ENCODE measurements at places on chromosomes 1 and 21. TPM values are rescaled to one million over a fixed set of nuclear protein-coding genes. Genes with fewer than 3 reads are reported as not detected.

- no peak for DNase-seq
- H3K4me3 ChIP-seq = no peak overlapping the region
- H3K36me3 ChIP-seq = no peaks in the 10 kb centered on the region
- no peak overlapping the region for H3K27ac ChIP-seq
- H3K27me3 ChIP-seq = no peaks in the 10 kb centered on the region
Observed at GRCh38 chr1:112557385-112557784, 48.6 kb downstream of the WNT2B start.

GRCh38 chr1:1631782-1632420, at the start of gene MMP23B:
TSS of gene MMP23B (plus strand) at chr1:1632173. CDS start at chr1:1632219, 46 bp downstream.
- H3K36me3 ChIP-seq = no peaks in the 10 kb centered on the region
- peak within 1 kb of the TSS; percentile 8 for H3K4me3 ChIP-seq
- DNase-seq = no peak
- H3K4me1 ChIP-seq = no peaks in the 10 kb centered on the region

GRCh38 chr1:31444725-31445448, 31.9 kb downstream of the SERINC2 start:
- DNase-seq = no peak
- no peaks in the 10 kb centered on the region for H3K27me3 ChIP-seq
- H3K4me1 ChIP-seq = no peaks in the 10 kb centered on the region
- no peaks in the 10 kb centered on the region for H3K36me3 ChIP-seq
- no peak overlapping the region for H3K4me3 ChIP-seq

- no peak overlapping the region for H3K4me3 ChIP-seq
- no peak overlapping the region for H3K27ac ChIP-seq
- DNase-seq = no peak
- no peaks in the 10 kb centered on the region for H3K4me1 ChIP-seq
- H3K36me3 ChIP-seq = no peaks in the 10 kb centered on the region
Observed at GRCh38 chr1:237199026-237199425, 157.0 kb downstream of the RYR2 start.

- peak overlapping the region; percentile 96 for H3K27ac ChIP-seq
- no peaks in the 10 kb centered on the region for H3K36me3 ChIP-seq
- DNase-seq = no peak
- peaks cover 10% of the 10 kb centered on the region for H3K4me1 ChIP-seq
- no peaks in the 10 kb centered on the region for H3K27me3 ChIP-seq
Observed at GRCh38 chr1:203796236-203796605, 798 bp downstream of the ZBED6 start.

- DNase-seq = no peak
- H3K4me3 ChIP-seq = no peak overlapping the region
- H3K4me1 ChIP-seq = no peaks in the 10 kb centered on the region
- H3K27ac ChIP-seq = no peak overlapping the region
- no peaks in the 10 kb centered on the region for H3K36me3 ChIP-seq
- H3K27me3 ChIP-seq = no peaks in the 10 kb centered on the region
Observed at GRCh38 chr21:40671716-40672115, 175.2 kb downstream of the DSCAM start.

DNA sequence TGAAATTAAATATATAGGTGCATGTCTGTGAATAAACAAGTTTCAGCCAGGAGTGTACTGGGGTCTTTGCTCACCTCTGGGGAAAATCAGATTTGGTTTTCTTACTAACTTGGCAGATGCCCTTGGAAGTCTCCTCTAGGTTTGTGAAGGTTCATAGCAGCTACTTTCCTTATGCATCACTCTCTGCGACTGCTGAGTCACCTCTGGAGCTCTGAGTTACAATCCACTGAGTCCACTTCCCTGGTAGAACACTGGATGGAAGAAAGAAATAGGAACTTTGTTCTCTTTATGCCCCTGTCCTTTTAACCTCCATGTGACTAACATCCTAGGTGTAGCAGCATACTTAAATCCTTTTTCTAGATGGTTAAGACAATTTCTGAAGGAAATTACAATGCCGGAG, 4.4 kb upstream of the FASLG start:
- H3K27me3 ChIP-seq = no peaks in the 10 kb centered on the region
- no peaks in the 10 kb centered on the region for H3K36me3 ChIP-seq
- H3K27ac ChIP-seq = no peak overlapping the region
- no peaks in the 10 kb centered on the region for H3K4me1 ChIP-seq
- no peak overlapping the region for H3K4me3 ChIP-seq

GRCh38 chr1:46043458-46044017, 88.9 kb downstream of the PIK3R3 start:
- no peaks in the 10 kb centered on the region for H3K27me3 ChIP-seq
- H3K4me3 ChIP-seq = no peak overlapping the region
- DNase-seq = no peak
- H3K36me3 ChIP-seq = no peaks in the 10 kb centered on the region
- H3K27ac ChIP-seq = no peak overlapping the region

DNA sequence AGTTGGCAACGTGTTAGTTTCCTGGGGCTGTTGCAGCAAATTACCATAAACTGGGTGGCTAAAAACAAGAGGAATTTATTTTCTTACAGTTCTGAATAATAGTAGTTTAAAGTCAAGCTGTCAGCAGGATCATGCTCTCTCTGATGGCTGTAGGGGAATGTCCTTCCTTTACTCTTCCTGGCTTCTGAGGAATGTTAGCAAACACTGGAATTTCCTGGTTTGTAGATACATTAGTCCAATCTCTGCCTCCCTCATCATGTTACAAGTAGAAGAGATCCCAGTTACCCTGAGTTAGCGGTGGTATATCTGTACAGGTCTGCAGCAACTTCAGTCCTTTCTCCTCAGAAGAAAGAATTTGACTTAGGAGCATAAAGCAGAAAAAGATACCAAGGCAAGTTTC, 2249.1 kb downstream of the NCAM2 start:
- H3K36me3 ChIP-seq = no peaks in the 10 kb centered on the region
- no peak overlapping the region for H3K4me3 ChIP-seq
- no peaks in the 10 kb centered on the region for H3K27me3 ChIP-seq
- no peak overlapping the region for H3K27ac ChIP-seq

DNA sequence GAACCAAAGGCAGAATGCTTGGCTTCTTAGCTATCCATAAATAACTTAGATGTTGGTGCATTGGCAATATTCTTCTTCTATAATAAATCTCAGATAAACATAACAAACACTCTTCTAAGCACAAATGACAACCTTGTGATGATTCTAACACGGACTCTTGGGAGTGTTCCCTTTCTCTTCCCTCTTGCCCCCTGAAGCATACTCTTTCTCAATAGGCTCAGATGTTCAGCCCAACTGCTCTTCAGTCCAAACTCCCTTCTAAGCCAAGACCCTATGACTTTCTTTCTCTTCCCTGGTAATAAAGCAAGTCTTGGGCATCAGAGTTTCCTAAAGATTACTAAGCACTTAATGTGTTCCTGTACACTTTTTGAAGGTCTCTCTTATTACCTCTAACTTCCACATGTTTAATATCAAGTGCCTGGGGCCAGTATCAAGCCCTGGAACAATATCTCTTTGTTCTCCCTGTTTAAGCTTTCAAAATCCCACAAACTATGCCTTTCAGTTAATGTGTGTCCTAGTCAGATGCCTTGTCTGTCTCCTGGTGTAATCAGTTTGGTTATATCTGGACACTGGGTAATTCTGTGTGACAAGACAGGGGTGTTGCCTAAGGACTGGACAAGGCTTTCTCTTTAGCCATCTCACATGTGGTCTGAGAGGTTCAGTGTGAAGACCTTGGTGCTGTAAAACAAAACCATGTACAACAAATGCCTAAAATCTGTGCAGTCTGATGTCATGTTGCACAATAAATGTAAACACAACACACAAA, 92.9 kb upstream of the IVNS1ABP start:
- H3K27me3 ChIP-seq = no peaks in the 10 kb centered on the region
- no peak overlapping the region for H3K27ac ChIP-seq
- no peak for DNase-seq
- H3K4me1 ChIP-seq = peaks cover 3% of the 10 kb centered on the region
- H3K4me3 ChIP-seq = no peak overlapping the region

DNA sequence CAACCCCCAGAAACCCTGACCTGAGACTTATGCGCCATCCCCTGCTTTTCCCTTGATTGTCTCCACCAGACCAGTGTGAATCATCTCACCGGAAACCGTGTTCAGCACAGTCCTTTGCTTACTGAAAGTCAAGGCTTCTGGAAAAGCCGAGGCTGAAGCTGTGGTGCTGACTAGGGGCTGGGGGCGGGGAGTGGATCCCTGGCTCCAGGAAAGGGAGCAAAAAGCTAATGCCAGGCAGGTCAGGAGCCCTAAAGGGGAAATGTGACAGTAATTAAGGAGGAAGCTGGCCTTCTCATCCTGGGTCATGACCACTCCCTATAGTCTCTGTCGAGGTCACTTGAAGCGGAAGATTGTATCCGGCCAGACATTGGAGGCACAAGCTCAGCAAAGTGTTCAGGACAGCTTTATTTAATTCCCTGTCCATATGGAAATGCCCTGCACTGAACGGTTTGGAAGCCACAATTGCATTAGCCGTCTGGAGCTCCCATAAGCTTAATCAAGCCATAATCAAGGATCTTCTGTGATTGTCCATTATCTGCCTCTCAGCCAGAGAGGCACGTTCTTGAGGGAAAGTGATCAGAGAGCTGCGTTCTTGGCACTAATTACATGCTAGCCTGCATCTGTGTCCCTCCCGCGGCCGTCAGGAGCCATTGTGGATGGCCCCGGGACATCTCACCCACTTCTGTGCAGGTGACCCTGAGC, 403.6 kb downstream of the RRAGC start:
- no peaks in the 10 kb centered on the region for H3K27me3 ChIP-seq
- no peak overlapping the region for H3K27ac ChIP-seq
- H3K4me3 ChIP-seq = no peak overlapping the region
- no peak for DNase-seq
- H3K36me3 ChIP-seq = no peaks in the 10 kb centered on the region

- DNase-seq = no peak
- no peaks in the 10 kb centered on the region for H3K36me3 ChIP-seq
- H3K27ac ChIP-seq = no peak overlapping the region
Observed at GRCh38 chr1:159868766-159869165, 6.3 kb upstream of the VSIG8 start.

DNA sequence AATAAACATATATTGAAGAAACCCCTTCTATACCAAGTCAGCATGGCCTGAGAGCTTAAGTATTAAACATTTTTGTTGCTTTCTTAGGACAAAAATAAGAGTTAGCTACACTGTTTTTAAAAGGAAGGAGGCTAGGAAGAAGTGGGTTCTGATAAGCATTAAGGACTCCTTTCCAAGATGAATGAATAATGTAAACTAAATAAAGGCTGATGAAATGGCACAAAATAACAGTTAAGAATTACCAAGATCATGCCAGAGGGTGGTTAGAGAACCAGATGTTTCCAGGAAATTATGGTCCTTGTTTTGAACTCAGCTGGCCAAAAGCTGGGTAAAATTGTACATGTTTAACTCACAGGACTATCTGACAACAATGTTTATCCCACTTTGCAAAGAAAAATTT, 114.1 kb upstream of the ETS2 start:
- H3K27ac ChIP-seq = no peak overlapping the region
- no peaks in the 10 kb centered on the region for H3K27me3 ChIP-seq
- DNase-seq = no peak
- H3K4me1 ChIP-seq = no peaks in the 10 kb centered on the region
- no peak overlapping the region for H3K4me3 ChIP-seq

The C1QC gene
- total RNA-seq = 76.9 TPM

The LRRN2 gene
- 15.3 TPM for total RNA-seq

The C1orf105 gene
- 0.36 TPM for total RNA-seq

The MRAP gene
- total RNA-seq = not detected

The OR6N1 gene
- not detected for total RNA-seq

The KLHDC9 gene
- total RNA-seq = 33.3 TPM

The SH3BGRL3 gene
- 55.3 TPM for total RNA-seq

The NTMT2 gene
- not detected for total RNA-seq

The HES5 gene
- not detected for total RNA-seq

The SPRR2E gene
- total RNA-seq = not detected

The PDPN gene
- total RNA-seq = 19.5 TPM

The FALEC gene
- total RNA-seq = not detected

The DBT gene
- total RNA-seq = 7.6 TPM

Data from prostate gland (tissue), 2 donors.